ENCODE measurements at places on chromosomes 13 and 19.
A peak's percentile ranks its signal among the peaks of the same experiment; 100 is the strongest.

DNA sequence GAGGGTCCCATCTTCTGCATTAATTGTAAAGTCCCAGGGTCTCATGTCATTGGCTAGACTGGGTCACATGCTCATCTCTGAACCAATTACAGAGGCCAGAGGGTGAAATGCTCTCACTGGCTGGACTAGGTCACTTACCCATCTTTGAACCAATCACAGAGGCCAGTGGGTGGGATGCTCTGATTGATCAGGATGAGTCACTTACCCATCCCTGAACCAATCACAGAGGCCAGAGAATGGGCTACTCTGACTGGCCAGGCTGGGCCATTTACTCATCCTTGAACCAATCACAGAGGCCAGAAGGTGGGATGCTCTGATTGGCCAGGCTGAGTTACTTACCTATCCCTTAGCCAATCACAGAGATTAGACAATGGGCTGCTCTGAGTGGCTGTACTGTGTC, 5.3 kb downstream of the MISP start:
- peak; percentile 28 for DNase-seq

DNA sequence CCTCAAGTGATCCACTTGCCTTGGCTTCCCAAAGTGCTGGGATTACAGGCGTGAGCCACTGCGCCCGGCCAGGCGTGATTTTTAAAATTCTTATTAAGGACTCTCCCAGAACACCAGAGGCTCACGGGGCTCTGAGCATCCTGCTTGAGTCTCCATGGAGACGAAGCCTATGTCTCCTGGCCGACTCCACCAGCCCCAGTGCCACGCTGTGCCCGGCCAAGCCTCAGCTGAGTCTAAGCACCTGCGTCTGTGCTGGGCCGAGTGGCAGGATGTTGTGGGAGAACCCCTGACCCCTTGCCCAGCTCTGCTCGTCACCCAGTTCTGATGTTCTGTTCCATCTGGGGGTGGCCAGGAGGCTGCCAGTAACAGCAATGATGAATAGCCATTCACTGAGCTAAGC, 3.9 kb upstream of the CELF5 start:
- DNase-seq = no peak

GRCh38 chr13:64428196-64428595, 2801.9 kb downstream of the PCDH9 start:
- no peak for DNase-seq

- DNase-seq = no peak
These were observed 10.9 kb upstream of the QTRT1 start for GRCh38 chr19:10690341-10690781.

- DNase-seq = no peak
These were observed 21.0 kb downstream of the FAM124A start for GRCh38 chr13:51243227-51243626.

GRCh38 chr19:18089726-18090125, 3.0 kb upstream of the IL12RB1 start:
- DNase-seq = no peak
